ENCODE measurements at places on chromosomes 13 and 19. TPM values are rescaled to one million over a fixed set of nuclear protein-coding genes. Genes with fewer than 3 reads are reported as not detected.

Gene TRPC4
- under 0.01 TPM for total RNA-seq

Gene PRR20E
- total RNA-seq, result not detected

Gene OR7C1
- not detected for total RNA-seq

Gene ZNF566
- total RNA-seq, result 9.2 TPM

Gene HCN2
- total RNA-seq, result 0.59 TPM

Gene NCCRP1
- not detected for total RNA-seq

Gene ZNF583
- total RNA-seq, result 4.3 TPM

Gene FGF22
- total RNA-seq, result not detected

Gene TSKS
- total RNA-seq, result 0.59 TPM

Gene ZNF575
- 0.37 TPM for total RNA-seq

Gene DCT
- total RNA-seq, result not detected

Gene SYNE4
- total RNA-seq, result not detected

Gene NLRP11
- total RNA-seq, result not detected

Gene SLC25A15
- 21.3 TPM for total RNA-seq

Gene FGF21
- total RNA-seq, result not detected

Gene ZNF730
- total RNA-seq, result 2.7 TPM

Gene LRCH1
- 7.7 TPM for total RNA-seq

Gene JAK3
- 0.78 TPM for total RNA-seq

Gene SPC24
- 90.8 TPM for total RNA-seq

Gene CXCL17
- not detected for total RNA-seq

Gene MEIOSIN
- total RNA-seq, result not detected

Gene CRB3
- total RNA-seq, result not detected

Gene MEF2B
- total RNA-seq, result not detected

Gene ZNF878
- not detected for total RNA-seq

Gene ZFP28
- 5.1 TPM for total RNA-seq

Gene PINLYP
- total RNA-seq, result 3.3 TPM

Gene CPAMD8
- 0.73 TPM for total RNA-seq

Gene ZFP82
- total RNA-seq, result 5.5 TPM

Gene KIR2DL3
- total RNA-seq, result not detected

Gene ELANE
- total RNA-seq, result 0.37 TPM

Gene MAP2K7
- 8.5 TPM for total RNA-seq

Gene GPC5
- not detected for total RNA-seq

Gene LATS2
- 9.6 TPM for total RNA-seq

Gene B3GNT8
- total RNA-seq, result 1.1 TPM

Gene ZNF234
- total RNA-seq, result 10.9 TPM

Gene METTL21C
- total RNA-seq, result not detected

Gene RUBCNL
- total RNA-seq, result 0.59 TPM

Gene IGFLR1
- total RNA-seq, result 1.6 TPM
